ENCODE measurements at places on chromosomes 3 and 15.
A peak's percentile ranks its signal among the peaks of the same experiment; 100 is the strongest.

DNA sequence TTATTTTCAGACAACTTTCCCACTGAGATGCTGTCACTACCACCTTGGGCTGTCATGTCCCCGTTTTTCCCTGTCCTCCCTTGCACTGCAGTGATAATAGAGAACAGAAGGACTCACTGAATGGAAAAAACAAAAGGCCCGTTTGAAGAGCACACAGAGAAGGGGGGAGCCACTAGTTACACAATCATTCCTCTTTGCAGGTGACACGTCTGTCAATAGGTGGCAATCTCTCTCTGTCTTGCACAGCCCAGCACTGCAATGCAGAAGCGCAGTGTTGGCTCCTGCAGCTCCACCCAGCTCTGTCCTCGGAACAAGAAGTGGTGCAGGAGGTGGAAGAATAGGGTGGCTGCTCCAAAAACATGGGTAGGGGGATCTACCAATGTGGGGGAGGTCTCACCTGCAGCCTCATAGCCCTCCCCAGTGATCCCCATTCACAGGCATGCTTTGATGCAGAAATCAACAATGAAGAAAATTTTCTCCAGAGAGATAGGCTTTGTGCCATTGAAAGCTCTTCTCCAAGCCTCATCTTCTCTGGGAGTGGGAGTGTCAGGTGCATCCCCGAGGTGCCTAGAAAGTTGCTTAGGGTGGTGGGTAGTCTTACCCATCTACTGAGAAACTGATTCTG lies 31.8 kb downstream of the FSTL1 start:
- DNase-seq = peak; percentile 66

GRCh38 chr3:81214631-81215030 lies 546.8 kb downstream of the GBE1 start:
- no peak for DNase-seq

DNA sequence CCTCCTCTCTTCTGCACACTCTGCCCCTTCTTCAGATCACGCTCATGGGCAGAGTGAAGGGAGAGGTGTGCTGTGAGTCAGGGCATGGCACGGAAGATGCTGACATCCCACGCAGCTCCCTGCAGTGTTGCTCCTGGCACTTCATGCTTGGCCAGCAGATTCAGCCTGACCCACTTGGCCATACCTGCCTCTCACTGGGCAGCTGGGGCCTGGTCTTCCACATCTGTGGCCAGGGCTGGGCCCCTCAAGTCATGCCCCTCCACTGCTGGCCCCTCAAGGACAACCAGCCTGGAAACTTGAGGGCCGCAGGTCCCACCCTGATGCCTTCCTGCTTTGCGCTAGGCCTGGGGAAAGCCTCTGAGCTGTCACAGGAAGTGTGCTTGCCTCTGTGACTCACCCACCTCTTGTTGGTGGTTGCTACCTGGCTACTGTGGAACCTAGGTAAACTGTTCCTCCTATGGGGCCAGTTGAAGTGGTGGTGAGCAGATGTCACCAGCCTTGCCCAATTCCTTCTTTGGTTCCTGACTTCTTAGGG lies 48.7 kb downstream of the BSN start:
- no peak for DNase-seq

- DNase-seq = no peak
These were observed 57.3 kb downstream of the THRB start for GRCh38 chr3:24437326-24437725.

- DNase-seq = no peak
These were observed 67.9 kb downstream of the VGLL3 start for GRCh38 chr3:86923071-86923491.

DNA sequence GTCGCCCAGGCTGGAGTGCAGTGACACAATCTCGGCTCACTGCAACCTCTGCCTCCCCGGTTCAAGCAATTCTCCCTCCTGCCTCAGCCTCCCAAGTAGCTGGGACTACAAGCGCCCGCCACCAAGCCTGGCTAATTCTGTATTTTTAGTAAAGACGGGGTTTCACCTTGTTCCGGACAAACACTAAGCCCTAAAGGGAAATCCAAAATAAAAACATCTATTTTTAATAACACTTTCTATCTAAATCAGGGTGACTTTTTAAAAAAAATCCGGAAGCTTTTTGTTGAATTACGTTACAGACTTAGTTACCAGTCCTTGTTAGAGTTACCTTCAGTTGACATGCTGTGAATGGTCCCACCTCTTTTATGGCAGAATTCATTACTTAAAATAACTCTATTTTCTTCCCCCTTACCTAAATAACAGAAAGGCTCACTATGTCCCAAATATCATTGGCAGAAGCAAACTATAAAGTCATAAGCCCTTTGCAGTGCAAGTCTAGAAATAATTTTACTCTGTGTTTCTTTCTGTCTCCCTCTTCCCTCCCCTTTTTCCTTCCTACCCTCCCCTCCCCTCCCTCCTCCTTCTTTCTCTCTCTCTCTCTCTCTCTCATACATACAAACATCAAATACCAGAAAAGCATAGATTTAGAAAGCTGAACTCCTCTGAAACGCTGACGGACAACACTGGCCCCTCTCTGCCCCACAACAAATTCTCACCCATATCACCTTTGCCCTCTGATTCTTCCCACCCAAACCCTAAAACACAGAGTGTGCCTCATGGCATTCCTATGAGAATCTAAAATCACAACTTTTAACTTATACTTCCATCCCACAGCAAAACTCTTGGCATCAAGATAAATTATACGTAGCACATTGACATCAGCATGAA lies 18.3 kb downstream of the THBS1 start:
- DNase-seq = no peak

GRCh38 chr15:92614791-92615785 lies 40.5 kb downstream of the FAM174B start:
- no peak for DNase-seq

- no peak for DNase-seq
These were observed 52.9 kb downstream of the EXOG start for GRCh38 chr3:38549082-38549481.

DNA sequence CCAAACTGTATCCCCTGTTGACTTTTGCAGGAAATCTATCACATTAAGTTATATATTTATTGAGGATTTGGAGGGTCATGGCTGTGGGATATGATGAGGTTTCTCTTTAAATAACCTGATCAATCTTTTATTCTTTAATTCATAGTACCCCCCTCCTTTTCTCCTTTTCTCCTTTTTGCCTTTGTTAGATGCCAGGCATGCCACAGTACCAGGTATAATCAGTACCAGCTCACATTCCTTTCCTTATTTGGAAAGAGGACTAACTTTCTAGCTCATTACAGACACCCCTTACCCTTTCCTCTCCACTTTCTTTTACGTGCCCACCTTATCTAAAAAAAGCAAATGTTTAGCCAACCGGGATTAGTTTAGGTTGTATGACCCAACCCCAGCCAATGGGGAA lies 326.4 kb upstream of the NAALADL2 start:
- no peak for DNase-seq

- DNase-seq = no peak
These were observed 135.2 kb upstream of the SLC24A5 start for GRCh38 chr15:47985568-47985967.

DNA sequence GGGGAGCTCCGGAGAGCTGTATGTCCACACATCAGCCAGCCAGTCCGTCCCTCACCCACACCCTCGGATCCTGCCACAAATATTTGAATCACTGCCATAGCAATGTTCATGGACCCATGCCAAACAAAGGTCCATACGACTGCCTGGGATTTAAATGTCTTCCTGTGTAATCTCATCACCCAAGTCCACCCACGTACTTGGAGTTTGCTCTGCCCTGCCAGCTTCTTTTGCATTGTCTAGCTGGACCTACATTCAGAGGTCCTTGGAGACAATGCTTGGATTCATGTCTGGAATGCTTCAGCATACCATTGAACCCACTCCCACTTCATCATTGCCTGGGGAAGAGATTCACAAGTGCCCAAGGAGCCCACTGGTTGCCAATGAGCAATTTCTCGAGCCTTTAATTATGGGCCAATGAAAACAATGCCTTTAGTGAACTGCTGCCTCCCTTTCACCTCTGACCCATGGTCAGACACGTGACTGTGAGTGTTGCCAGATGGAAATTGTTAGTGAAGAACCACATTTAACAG lies 90.4 kb upstream of the PHLDB2 start:
- no peak for DNase-seq

- no peak for DNase-seq
These were observed 142.4 kb upstream of the TMC3 start for GRCh38 chr15:81516461-81516860.

DNA sequence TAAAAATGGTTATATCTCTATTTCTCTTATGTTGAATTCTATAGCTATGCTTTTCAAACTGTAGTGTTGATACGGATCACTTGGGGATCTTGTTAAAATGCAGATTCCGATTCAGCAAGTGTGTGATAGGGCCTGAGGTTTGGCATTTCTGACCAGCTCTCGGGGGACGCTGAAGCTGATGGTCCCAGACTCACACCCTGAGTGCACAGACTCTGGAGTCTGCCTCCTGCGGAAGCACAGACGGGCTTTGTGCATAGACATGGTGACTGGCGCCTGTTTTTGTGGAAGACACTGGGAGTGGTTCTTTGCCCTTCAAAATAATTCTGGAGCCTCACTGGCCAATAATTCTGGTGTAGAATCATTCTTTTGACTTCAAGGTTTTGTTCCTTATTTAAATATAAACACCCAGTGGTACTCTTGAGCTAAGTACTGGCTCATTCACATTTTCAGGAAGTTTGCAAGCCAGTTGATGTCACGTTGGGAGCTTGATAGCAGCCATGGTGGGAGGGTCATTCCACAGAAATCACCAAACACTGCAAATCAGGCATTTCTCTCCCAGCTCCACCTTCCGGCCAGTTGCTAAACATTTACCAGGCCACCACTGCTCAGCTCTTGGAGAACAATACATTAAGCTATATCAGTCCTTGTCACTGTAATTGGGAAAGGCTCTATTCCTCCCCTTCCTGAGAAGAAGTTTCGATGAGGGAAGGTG lies 19.2 kb downstream of the CLDN11 start:
- DNase-seq = no peak

GRCh38 chr3:187878772-187879518 lies 133.7 kb upstream of the BCL6 start:
- DNase-seq = no peak

- DNase-seq = no peak
These were observed 263.8 kb upstream of the ATP10A start for GRCh38 chr15:26126819-26127387.

DNA sequence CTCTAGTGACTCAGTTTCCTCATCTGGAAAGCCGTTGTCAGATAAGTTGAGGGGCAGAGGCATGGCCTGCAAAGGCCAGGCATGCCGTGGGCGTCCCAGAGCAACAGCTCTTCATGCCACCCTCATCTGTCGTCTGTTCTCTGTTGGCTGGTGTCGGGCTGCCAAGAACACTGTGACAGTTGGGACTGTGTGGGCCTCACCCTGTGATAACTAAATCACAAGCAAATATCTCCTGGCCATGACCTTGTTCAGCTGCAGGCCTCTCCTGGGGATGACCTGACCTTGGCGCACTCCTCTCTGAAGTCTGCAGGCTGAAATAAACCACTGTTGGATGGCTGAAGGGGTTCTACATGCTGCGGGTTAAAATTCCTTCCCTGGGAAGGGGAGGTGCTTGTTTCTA lies 145.9 kb downstream of the SHQ1 start:
- DNase-seq = peak; percentile 88

DNA sequence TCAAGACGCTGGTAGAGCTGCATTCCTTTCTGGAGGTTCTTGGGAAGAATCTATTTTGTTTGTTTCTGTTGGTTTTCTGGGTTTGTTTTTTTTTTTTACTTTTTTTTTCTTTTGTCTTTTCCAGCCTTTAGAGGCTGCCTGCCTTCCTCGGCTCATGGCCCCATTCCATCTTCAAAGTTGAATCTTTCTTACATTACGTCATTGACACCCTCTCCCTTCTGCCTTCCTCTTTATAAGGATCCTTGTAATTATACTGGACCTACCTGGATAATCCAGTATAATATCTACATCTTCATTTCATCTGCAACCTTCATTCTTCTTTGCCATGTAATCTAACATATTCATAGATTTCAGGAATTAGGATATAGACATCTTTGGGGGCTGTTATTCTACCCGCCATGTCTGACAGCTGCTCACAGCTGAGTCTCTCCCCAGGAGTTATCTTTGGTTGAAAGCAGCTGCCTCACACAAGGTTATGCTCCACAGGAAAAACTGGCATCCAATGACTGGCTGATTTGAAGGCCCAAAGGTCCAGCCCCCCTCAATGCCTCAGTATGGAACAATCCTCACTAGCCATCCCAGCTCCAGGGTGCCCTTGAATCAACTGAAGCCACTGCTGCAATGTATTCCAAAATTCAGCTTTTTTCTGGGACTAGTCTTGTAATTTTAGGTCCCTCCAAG lies 38.4 kb upstream of the THBS1 start:
- no peak for DNase-seq

GRCh38 chr3:183988216-183988790 lies 29.4 kb downstream of the ABCC5 start:
- DNase-seq = peak; percentile 49

GRCh38 chr15:51077221-51078153 lies 17.2 kb downstream of the TNFAIP8L3 start:
- DNase-seq = peak; percentile 89

GRCh38 chr15:55695432-55695831 lies 47.5 kb downstream of the PRTG start:
- DNase-seq = no peak

GRCh38 chr3:145815707-145816413 lies 345.1 kb downstream of the PLOD2 start:
- no peak for DNase-seq

GRCh38 chr3:172321035-172321434 lies 127.2 kb downstream of the GHSR start:
- DNase-seq = no peak

DNA sequence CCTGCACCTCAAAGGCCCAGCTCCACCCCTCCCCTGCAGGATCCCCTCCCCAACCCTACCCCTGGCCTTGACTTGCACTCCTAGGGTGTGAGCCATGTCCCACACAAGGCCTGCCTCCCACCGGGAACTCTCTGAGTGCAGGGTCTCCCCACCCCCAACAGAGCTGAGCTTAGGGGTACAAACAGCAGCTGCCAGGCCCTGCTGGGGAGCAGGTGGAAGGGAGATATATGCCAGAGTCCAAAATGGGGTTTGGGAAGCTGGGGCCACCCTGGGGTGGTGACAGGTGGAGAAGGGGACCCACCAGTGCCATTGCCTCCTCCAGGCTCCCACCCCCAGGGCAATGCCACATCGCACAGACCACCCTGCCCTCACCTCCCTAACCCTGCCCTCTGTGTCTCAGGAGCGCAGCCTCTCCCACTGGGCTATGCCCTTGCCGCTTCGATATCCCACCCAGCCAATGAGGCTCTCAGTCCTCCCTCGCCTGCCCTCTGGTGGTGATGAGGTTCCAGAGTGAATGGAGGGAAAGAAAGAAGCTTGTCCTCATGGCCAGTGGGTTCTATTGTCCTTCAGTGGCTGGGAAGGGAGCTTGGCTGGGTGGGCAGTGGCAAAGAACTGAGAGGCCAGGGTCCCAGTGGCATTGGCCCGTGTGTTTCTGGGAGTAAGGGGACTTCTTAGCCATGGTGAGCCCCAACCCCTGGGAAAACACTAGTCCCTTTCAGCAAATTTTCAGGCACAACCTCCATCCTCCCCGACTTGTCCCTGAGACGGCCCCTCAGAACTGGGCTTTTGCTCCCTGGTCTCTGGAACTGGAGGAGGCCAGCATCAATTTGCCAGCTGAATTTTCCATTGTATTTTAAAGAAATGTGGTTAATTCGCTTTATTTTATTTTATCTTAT lies 46.8 kb downstream of the CYP11A1 start:
- peak; percentile 36 for DNase-seq

All from hematopoietic multipotent progenitor cell treated with erythropoietin and hydrocortisone succinate and interleukin-3 and kit ligand, for 8 days (in vitro differentiated cells).